ENCODE measurements at places on chromosomes 12 and 14.

GRCh38 chr12:25459541-25459951, 93.5 kb downstream of the LMNTD1 start:
- no peak for DNase-seq

DNA sequence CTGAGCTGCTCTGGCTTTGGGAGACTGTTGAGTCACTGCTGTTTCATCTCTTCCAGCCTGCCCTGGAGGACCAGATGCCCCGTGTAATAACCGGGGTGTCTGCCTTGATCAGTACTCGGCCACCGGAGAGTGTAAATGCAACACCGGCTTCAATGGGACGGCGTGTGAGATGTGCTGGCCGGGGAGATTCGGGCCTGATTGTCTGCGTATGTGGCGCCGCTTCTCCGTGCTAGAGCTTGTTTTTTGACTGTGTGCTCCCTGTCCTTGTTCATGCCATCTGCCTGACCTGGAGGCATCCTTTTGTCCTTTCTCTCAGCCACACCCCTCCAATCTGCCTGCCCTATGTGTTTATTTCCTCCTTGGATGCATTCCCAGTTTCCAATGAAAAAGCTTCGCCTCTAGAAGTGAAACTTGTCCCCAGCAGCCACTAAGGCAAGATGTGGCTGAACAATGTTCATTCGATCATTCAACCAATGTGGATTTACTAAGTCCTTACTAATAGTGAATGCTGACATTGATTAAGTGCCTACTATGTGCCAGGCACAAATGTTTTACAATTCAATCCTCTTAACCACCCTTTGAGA, 98.6 kb downstream of the NT5DC3 start:
- no peak for DNase-seq

DNA sequence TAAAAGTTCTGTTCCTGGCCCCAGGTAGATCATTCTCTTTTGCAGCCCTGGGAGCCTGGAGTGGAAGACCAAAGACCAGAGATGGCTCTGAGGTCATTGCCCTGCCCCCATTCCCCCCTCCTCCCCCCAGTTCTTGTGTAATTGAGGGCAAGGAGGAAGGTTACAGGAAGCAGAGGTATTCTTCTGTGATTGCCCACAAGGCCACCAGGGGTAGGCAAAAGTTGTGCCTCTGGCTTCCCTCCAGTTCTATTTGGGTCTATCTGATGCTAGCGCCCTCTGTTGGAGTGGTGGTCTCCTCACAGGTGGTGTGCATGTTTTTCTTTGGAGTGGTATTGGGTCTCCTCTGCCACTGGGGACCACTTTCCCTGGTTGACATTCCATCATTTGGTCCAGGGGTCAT, 41.2 kb upstream of the CRY1 start:
- DNase-seq = peak; percentile 7

- no peak for DNase-seq
Observed at GRCh38 chr14:86683561-86683960, 1153.6 kb downstream of the FLRT2 start.

GRCh38 chr14:55051165-55051422, 353 bp upstream of the MAPK1IP1L start:
- DNase-seq = no peak

DNA sequence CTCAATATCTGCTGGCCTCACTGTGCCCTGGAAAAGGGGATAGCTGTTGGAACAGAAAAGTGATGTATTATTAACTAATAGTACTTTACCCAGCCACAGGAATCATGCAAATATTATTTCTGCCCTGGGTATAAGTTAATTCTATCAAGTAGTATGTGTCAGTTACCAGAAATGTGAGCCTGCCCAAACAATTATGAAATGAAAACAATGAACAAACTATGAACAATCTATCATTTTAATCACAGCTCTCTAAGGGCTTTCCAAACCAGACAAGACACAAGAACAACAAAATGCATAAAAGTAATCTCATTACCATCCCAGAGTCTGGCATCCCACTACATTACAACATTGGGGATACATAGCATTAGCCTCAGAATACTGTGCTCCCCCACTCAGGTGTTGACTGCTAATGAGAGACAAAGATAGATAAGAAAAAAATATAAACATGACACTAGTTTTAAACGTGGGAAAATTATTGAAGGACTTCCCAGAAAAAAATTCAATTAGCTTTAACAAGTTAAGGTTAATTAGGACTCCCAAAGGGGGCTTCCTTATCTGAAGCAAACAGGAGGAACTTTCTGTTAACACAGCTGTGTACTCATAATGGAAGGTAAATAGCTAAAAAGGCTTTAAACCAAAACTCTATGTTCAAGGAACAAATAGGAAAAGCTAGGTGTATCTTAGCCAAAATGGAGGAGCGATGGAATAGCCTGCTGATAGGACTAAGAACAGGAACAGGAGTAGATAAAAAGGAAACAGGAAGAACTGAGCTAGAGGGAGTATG, 3.3 kb downstream of the DCAF5 start:
- no peak for DNase-seq

- DNase-seq = no peak
Observed at GRCh38 chr12:100427078-100427477, 46.6 kb upstream of the NR1H4 start.

GRCh38 chr12:122835750-122836026, 431 bp downstream of the HIP1R start:
- DNase-seq = no peak

- DNase-seq = no peak
Observed at GRCh38 chr12:29230800-29231560, 81.9 kb downstream of the FAR2 start.

DNA sequence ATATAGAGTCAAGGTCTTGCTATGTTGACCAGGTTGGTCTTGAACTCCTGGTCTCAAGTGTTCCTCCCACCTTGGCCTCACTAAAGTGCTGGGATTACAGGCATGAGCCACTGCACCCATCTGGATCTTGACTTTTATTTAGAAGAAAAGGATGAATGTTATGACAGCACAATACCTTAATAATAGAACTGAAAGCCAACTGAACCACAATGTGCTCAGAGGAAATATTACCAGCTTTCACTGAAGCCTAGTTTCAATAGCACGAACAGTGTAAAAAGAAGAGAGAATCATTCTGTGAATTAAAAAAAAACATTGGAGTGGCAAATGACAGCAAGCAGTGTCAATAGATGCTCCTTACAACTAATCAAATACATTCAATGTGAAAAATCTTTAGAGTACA, 239.2 kb upstream of the RMST start:
- DNase-seq = no peak

GRCh38 chr14:60175255-60175902, 10.2 kb upstream of the DHRS7 start:
- DNase-seq = no peak

DNA sequence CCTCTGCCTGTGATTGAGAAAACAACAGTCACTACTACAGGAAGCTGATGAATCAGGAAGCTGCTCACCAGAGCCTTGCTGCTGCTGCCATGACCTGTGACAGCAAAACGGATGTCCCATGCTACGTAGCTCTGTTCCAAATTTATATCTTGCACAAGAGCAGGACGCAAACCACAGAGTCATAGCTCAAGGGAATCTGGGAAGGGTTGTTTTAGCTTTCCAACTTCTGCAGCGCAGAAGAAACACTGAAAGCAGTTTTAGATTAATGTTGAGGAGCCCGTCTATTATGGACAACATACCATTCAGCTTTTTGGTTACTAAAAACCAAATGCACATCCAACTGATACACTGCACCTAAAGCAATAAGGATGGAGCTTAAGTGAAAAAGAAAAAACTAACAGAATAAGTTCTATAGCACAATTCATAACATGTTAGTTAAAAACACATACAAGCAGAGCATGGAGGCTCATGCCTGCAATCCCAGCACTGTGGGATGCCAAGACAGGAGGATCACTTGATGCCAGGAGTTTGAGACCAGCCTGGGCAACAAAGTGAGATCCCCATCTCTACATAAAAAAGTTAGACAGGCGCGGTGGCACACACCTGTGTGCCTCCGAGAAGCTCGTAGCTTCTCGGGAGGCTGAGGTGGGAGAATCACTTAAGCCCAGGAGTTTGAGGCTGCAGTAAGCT, 1.7 kb upstream of the ANKRD33 start:
- no peak for DNase-seq

GRCh38 chr14:38860530-38860929, 242.5 kb downstream of the SEC23A start:
- DNase-seq = no peak

DNA sequence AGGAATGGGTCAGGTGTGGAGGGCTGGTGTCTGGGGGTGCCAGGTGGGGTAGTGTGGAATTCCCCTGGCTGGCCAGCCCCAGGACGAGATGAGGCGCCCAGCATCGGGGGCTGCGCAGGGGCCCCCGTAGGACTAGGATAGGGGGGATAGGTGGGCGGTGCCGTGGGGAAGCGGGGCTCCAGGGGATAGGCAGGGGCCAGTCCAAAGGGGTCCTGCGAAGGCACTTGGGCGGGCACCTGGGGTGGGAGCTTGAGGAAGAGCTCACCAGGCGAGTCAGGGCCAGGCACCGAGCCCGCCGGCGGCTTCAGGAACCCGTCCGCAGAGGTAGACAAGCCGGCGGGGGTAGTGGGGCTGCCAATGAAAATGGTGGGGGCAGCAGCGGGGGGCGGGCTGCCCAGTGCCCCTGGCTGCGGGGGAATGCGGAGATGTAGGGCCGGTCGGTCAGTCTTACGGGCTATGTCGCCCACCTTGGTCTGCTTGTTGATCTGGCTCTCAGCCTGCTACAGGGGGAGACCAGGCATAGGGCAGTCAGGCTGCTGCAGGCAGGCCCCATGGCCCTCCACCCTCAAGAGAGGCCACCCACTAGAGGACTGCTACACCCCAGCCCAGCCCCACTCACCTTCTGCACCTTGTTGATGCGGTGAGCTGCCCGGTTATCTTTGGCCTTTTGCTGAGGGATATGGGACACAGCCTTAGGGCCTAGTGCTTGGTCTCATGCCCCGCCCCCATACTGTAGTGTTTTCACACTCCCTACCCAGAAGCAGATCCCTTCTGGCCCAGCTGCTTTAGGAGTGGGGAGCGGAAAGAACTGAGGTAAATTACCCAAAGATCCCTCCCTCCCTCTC, 19.3 kb downstream of the KMT2D start:
- DNase-seq = no peak

- no peak for DNase-seq
Observed at GRCh38 chr12:52546126-52546525, 6.8 kb downstream of the KRT71 start.

DNA sequence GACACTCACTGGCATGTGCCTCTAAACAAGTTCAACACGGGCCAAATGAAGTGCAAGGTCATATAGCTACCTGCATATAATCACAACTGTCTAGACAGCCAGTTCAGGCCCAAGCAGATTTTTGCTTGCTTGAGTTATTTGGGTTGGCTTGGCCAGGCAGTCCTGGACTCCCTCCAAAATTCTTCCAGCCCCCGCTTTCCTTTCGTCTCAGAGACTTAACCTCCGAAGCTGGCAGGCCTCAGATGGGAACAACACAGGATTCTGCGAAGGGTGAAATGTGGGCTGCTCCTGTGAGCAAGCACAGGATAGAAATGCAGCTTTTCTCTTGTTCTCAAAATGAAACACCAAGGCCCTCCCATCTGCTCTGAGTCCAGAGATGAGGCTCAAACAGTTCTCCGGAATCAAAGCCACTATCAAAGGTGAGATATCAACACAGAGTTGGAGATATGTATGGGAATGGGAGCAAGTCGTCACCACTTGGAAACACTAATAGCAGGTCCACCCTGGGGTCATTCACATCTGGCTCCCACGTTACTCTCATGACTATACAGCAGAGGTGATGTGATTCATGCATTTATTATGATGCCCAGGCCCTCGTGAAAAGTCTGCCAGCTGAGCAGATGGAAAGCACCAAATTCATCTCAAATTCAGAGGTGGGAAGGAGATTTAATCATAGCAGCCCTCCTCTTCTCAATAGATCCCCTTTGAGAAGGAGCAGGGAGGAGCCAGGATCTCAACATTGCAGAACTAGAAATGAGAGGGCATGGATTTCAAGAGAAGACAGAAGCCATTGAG, 389.8 kb downstream of the NUAK1 start:
- DNase-seq = no peak

DNA sequence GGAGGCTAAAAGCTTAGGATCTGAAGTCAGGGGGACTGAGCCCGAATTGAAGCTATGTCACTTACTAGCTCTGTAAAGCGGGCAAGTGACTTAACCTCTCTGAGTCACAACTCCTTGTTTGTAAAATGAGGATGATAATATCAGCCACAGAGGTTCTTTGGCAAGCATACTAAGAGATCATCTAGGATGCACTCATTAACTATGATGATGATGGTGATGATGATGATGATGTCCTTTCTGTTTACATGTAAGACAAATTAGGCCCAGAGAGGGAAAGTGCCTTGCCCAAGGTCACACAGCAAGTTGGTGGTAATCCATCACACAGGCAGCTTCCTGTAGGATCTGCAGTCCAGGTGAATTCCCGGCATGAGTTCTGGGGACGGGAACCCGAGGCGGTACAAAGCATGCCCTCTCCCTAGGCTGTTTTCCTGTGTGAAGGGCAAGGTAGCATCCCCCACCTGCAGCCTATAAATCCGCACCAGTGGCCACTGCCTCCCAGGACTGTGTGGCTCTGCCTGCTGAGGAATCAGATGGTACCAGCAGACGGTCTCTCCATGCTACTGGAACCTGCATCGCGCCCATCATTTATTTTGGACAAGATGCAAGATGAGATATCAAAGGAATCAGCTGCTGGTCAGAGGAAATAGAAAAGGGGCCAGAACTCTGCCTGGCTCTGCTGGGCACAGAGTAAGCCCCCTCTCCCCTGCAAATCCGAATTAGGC, 55.2 kb downstream of the MAP1LC3B2 start:
- DNase-seq = no peak

DNA sequence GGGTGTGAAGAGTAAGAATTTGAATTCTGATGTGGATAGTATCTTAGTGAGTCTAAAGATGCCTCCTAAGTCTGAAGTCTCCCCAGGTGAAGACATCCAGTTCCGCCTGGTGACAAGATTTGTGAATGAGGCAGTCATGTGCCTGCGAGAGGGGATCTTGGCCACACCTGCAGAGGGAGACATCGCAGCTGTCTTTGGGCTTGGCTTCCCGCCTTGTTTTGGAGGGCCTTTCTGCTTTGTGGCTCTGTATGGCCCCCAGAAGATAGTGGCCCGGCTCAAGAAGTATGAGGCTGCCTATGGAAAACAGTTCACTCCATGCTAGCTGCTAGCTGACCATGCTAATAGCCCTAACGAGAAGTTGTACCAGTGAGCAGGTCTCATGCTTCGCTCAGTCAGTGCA, 24.6 kb upstream of the AICDA start:
- DNase-seq = no peak

DNA sequence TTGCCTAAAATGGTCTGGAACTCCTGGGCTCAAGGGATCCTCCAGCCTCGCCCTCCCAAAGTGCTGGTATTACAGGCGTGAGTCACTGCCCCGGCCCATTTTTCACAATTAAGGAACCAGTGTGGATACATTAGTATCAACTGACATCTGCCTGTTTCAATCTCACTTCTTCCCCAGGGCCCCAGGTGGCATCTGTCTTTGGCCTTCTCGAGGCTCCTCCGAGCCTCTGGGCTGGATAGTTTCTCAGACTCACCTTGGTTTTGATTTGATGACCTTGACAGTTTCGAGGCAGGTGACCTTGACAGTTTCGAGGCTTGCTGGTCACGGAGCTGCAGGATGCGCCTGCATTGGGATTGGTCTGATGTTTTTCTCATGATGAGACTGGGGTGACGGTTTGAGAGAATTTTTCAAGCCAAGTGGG, 41.0 kb upstream of the NCOR2 start:
- DNase-seq = no peak
